ENCODE measurements at places on chromosomes 6 and 20.

DNA sequence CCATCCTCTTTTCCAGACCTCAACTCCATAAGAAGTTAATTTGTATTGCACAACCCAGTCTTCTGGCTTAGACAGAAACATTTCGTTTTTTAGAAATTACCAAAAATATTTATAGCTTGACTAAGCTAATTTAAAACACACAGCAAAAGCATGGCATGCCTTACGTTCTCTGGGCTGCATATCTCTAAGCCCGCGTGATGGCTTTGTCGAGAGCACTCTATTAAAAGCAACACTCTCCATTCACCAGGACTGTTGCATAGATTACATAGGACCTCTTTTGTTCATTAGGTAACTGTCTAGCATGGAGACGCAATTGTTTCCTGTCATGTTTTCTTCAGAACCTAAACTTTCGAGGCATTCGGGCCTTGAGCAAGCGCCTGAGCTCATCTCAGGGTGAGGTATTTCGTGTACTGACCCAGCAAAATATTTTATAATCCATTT lies 104.5 kb downstream of the IBTK start:
- no peak for DNase-seq

- DNase-seq = peak; percentile 59
Measured at GRCh38 chr6:151372164-151372563, 19.2 kb downstream of the ZBTB2 start.

- DNase-seq = no peak
Measured at GRCh38 chr6:119243657-119244056, 105.9 kb downstream of the MAN1A1 start.

DNA sequence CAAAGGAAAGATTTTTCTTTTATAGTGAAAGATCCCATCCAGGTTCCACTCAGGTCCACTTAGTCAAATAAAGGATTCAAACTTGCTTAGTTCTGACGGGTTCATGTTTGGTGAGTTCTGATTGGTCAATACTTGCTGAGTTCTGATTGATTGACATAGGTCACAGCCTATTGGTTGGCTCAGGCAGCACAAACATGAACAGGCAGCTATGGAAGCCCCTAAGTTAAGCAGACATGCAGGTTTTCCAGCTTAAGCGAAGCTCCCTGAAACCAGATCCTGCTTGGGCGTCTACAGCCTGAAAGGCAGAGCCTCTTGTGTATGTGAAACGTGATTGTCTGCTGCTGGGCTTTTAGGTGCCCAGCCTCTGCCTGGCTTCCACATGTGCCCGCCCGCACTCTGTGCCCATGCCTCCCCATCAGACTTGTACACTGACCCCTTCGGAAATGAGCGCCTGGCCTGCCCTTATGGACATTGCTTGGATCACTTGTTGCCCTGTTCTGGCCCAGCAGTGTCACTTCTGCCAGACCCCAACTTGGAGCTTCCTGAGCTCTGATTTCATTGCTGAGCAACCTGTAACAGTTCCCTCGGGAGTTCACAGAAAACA lies 45.4 kb upstream of the ECI2 start:
- peak; percentile 55 for DNase-seq

DNA sequence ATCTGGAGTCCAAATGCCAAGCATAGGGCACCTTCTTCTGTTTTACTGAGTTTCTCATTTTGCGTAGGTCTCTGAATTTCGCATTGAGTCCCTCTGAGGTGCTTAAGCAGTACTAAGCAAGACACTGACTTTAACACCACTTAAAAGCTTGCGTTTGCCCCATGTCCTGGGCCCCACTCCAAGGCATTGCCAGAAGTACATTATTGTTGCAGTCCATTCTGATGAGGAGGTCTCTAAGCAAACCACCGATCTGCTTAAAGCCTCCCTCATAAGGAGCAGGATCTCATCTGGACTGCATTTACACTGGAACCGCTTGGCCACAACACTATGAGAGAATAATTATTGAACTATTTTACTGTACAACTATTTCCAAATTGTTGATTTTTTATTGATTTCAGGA lies 16.3 kb downstream of the BMP2 start:
- no peak for DNase-seq

DNA sequence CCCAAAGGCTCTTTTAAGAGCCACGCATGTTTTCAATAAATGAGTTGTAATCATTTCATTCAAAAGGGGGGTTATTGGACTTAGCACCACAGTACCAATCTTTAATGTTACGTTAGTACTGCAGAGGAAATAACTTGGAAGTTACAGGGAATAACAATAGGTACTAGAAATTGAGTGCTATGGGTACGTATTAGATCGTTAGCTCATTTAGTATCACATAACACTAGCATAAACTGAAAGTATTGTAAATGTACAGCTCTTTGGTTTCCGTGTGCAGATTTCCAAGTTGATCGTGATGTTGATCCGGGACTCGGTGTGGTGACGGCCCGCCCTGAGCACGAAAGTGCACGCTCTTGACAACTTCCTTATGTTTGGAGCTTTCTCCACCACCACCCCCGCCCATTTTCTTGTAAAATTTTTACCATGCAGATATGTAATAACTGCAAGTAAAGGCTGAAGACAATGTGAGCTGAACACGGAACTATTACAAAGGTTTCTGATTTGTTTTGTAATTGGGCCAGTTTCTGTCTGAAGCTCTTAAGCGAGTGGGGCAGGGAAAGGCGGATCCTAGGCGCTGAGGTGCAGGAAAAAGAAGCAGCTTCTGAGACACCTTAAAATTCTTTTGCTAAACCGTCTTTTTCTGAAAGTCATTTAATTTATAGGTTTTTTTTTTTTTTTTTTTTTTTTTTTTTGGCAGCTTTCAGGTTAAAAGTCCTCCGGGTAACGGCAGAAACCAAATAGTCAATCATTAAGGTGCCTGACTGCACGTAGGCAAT lies 71.5 kb downstream of the HFE start:
- DNase-seq = peak; percentile 74

DNA sequence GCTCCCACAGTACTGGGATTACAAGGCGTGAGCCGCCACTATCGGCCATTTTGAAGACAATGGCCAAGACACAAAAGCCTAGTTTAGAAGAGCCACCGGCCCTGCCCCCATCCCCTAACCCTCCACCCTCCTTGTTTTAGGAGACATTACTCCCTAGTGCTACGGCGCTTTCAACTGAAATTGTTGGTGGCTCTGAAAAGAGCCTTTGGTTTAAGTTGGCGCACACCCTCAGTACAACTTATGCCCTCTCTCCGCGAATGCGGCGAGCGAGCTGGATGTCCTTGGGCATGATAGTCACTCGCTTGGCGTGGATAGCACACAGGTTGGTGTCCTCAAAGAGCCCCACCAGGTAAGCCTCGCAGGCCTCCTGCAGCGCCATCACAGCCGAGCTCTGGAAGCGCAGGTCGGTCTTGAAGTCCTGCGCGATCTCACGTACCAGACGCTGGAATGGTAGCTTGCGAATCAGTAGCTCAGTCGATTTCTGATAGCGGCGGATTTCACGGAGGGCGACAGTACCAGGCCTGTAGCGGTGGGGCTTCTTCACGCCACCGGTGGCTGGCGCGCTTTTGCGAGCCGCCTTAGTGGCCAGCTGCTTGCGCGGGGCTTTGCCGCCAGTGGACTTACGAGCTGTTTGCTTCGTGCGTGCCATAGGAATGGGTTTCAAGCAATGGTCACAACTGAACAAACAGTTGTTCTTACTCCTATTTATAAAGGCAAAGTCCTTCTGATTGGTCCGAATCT lies 114.9 kb upstream of the BTN3A2 start:
- peak; percentile 84 for DNase-seq

DNA sequence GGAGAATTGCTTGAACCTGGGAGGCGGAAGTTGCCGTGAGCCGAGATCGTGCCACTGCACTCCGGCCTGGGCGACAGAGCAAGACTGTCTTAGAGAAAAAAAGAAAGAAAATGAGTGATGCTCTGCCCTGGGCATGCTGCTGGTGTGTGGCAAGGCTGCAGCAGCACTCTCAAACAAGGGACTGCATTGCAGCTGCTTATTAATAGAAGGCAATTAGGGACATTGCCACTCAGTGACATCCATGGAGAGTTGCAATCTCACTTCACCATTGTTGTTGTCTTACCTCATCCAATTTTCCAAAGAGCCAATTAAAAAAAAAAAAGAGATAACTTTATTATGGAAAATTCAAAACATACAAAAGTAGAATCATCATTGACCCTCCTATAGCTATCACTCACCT lies 131.1 kb downstream of the LRRC1 start:
- DNase-seq = no peak

DNA sequence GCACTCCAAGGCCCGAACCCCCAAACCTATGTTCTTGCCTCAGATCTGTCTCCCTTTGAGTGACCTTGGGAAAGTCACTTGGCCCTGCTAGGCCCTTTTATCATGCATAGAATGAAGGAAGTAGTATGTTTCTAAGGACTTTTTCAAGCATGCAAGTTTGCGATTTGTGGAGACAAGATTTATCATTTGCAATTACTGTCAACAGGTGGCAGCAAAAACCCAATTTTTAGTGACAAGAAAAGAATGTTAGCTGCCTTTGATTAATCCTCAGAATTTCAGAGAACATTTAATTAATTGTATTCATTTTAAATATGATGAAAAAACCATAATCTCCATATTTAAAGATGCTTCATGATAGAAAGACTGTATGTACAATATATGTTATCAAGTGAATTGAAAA lies 28.3 kb upstream of the PREP start:
- DNase-seq = no peak

- no peak for DNase-seq
Measured at GRCh38 chr6:157906537-157907061, 75.1 kb upstream of the SYNJ2 start.

GRCh38 chr6:6494677-6495076 lies 93.8 kb upstream of the LY86 start:
- no peak for DNase-seq

DNA sequence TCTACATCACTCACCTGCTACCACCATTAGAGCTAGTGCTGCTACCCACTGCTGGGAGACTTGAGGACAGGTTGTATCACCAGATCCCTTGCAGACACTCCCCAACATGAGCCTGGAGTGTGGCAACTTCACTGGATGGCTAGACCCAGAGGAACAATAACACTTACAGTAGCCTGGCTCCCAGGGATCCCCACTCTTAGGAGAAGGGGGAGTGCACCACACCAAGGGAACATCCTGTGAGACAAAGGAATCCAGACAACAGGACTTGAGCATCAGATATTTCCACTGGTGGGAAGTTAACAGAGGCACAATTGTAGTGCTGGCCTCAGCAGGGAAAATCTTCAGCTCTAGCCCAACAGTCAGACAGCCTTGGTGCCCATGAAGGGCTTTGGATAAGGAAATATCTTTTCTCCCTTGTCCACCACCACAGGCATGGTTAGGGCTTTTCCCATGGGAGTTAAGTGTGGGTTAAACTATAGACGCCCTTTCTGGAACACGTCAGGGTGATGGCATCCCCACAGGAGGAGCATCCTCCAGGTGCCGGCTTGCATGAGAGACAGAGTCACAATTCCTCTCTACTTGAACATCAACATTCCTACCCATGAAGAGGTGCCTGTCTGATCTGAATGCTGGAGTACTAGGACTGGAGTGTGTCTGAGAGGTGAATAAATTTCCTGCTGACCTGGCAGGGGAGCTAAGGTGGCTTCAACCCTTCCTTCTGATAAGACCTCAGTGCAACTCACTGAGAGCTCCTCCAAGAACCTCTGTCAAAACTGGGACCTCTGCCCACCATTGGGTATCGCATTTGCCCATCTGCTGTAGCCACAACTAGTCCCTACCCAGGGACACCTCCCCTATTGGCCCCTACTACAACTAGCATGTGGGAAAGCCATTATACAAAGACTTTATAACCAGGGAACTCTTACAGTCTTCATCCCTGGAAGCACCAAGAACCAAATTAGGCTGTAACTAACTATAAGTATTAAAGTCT lies 55.4 kb upstream of the SIRPG start:
- DNase-seq = no peak

- peak; percentile 71 for DNase-seq
Measured at GRCh38 chr6:46015119-46015968, at the start of gene CLIC5. TSS of gene CLIC5 (minus strand) at chr6:46015860. CDS start at chr6:46015542, 318 bp downstream.

- DNase-seq = no peak
Measured at GRCh38 chr6:163192591-163192990, 221.9 kb upstream of the QKI start.

GRCh38 chr6:36610041-36610955 lies 16.1 kb downstream of the SRSF3 start:
- no peak for DNase-seq

GRCh38 chr20:41308290-41308711 lies 9.2 kb downstream of the ZHX3 start:
- DNase-seq = no peak

DNA sequence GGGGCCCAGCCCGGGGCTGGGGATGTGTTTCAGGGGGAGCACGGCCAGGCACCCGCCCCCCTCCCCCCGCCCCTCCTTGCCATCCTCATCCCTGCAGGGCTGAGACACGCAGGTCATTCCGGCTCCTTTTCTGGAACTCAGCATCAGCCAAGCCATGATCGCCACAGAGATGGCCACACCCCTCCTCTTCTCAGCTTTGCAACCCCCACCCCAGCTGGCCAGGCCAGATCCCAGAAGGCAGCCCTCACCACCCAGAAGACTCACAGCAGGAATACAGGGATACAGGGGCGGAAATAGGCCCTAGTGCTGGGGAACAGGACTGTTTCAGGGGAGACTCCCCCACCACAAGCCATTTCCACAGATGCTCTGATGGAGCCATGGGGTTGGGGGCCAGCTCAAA lies 33.5 kb downstream of the YTHDF1 start:
- no peak for DNase-seq

DNA sequence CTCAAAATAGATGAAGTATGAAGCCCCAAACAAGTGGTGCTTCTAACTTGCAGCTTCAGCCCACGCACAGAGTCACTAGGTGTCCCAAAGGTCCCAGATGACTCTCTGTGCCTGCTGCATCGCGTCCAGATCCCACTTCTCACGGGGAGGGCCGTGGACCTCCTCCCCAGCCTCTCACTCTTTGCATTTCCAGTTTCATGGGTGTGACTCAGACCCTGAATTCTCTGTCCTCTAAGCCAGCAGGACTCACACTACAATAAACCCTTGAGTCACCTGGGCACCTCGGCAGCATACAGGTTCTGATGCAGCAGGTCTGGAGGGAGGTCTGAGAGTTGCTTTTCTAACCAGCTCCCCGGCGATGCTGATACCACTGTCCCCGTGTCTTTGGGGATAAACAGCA lies 114.0 kb upstream of the RIN2 start:
- no peak for DNase-seq

DNA sequence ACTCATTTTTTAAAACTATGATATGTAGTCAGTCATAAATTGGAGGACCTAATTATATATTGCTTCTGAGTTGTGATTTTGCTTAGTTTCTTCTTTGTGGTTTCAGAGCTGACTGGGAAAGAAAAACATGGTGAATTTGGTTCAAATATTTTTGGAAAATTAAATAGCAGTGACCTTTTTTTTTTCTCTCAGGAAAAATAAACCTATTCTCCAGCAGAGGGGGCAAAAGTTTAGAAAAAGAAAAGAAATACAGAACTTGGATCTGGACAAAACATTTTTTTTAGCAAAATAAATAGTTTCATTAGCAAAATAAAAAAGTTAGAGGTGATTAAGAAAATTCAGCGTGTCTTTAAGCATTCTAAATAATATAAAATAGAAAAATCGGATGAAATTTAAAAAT lies 10.2 kb downstream of the COL10A1 start:
- no peak for DNase-seq

GRCh38 chr6:110389689-110390382 lies 25.5 kb downstream of the DDO start:
- DNase-seq = no peak

- DNase-seq = no peak
Measured at GRCh38 chr20:46253391-46253790, 54.9 kb downstream of the CDH22 start.

GRCh38 chr20:59414936-59415623 lies 114.7 kb downstream of the EDN3 start:
- no peak for DNase-seq

- DNase-seq = peak; percentile 53
Measured at GRCh38 chr6:14804001-14804784, 441.7 kb upstream of the JARID2 start.
